ENCODE measurements at places on chromosomes 12 and 14.

DNA sequence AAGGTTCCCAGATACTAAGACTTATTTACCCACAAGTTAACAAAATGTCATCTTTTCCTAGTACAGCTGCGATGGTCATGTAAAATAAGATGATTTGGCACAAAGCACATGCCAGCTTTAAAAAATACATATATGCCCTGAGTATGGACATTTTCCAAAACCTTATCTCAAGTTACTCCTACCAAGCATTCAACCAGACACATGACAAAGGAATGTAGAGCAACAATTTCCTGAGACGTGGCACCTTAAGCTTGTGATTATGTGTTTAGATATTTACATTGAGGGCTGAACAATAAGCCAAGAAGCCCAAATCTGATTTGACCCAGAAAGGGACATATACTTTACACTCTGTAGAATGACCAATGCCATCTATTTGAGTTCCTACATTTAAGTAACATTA lies 24.5 kb upstream of the OVCH1 start:
- no peak for DNase-seq

- DNase-seq: no peak
Observed at GRCh38 chr12:68012712-68013111, 23.5 kb downstream of the IFNG-AS1 start.

GRCh38 chr14:84129007-84129406 lies 1400.9 kb upstream of the FLRT2 start:
- DNase-seq: no peak

GRCh38 chr12:46214668-46215436 lies 54.0 kb downstream of the SLC38A1 start:
- DNase-seq: no peak

All from omental fat pad (tissue), 4 donors.